Stimulated activated CD4-positive, alpha-beta T cell treated with anti-CD3 and anti-CD28 coated beads, Interleukin-2, amount 100 ng/mL, for 24 hours (primary cell): ENCODE measurements at places on chromosomes 12 and 14.

GRCh38 chr12:6387541-6387940 lies 3.6 kb downstream of the LTBR start:
- no peak for DNase-seq

DNA sequence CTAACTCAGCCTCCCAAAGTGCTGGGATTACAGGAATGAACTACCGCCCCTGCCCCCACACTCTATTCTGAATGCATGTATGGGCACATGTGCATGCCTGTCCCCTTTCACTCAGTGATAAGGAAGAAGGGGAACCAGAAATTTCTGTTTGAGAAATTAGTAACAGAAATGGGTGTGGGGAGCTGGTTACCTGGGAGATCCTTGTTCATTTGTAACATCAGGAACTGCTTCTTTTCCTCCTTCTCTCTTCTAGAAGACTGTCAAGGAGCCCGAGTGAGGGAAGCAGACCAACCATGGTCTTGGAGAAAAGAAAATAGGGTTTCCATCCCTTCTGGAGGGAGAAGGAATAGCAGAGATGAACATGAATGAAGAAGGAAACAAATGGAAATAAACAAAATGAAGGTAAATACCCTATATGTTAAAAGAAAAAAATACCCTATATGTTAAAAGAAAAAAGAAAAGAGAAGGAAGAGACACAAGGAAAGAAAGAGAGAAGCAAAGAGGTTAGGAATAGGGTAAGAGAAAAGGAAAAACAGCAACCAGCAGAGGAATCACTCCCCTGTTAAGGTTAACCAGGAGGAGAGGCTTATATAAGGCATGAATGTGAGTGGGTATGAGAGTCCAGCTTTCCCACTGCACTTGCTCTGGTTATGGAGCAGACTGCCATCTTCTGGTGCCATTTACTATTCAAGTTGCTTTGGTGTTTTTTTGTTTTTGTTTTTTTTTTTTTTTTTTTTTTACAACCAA lies 3.3 kb downstream of the PPP1R3E start:
- DNase-seq = no peak

- DNase-seq = no peak
These were observed 34.2 kb downstream of the BICD1 start for GRCh38 chr12:32140877-32141276.

- no peak for DNase-seq
These were observed 117.0 kb upstream of the MAX start for GRCh38 chr14:65219353-65219752.

DNA sequence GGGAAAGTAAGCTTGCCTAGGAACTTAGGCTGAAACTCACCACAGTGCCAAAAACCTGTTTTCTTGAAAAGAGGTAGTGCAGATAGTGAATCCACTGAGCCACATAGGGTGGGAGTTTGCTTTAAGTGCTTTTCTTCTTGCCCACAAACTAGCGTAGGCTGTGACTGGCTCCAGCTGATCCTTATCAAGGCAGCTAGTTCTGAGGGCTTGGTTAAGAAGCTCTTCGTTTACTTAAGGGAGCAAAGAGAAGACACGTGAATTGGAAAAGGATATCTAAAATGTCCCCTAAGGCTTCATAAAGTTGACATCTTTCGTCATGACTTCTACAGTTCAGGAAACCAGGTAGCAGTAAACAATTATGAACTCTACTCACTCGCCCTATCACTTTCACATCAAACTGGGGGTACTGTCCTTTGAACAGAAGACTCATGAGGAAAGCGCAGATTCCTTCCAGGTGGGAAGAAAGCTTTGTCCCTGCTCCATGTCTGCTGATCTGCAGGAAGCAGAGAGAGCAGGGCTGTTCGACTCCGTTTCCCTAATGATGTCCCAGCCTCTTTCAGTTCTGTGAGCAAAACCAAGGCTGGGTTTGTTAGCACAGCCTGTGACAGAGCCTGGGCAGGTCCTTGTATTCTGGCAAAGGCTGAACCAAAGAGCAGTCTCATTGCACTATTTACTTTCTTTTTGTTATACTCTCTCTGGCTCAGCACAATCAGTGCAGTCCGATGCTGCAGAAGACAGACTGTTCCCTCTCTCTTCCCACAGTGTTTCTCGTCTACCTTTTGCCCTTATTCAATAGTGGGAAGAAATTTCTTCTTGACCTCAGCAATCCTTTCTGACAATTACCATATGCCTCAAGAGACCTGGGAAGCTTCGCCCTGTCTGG lies 93.5 kb upstream of the ETV6 start:
- DNase-seq = no peak

DNA sequence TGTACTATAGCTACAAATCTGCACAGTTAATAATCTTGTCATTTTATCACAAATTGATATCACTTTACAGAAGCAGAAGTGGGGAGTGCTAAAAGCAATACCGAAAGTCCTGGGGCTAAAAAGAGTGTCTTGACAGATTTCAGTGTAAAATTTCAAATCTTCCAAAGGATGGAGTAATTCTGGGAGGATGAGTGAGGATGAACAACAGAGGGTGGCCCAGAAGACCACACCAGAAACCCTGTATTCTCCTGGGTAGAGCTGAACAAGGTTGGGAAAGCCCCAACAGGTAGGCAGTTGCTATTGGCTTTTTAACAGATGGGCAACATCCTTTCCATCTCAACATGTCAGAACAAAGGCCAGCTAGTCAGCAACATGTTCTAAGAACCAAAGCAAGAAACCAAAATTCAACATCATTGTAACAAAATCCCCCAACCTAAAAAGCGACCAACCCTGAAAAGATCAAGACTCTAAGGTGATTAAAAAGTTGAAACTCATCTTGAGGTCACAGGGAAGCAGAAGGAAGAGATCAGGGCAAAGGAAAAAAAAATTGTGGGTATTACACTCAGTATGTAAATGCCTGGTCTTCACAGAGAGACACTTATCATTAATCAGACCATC lies 38.8 kb downstream of the CBX5 start:
- DNase-seq = no peak

DNA sequence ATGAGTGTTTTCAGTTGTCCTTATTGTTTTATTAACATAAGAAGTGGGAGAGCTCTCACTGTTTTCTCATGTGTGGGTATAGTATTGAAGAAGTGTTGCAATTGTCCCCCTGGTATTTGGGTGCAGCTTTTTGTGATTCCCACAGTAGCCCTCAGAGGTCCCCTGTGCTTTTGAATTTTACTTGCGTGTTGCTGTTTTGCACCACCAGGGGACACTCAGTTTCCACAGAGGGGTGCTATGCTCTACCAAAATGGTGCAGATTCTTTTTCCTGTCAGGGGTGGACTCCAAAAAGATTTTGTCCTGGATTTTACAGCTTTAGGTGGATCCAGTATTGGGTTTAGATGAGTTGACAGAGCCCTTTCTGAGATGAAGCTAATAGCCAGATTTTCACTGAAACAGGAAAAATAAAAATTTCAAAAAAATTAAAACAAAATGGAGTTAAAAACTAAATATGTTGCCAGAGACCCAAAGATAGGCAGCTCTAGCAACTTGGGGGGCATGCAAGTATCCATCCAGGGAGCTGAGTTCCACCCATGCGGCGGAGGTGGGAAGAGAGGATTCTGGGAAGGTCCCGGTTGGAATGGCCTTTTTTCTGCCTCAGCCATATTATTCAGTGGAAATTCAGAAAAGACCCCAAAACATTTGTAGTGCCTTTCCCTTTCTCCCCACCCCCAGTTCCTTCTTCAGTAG lies 50.2 kb downstream of the TTLL5 start:
- no peak for DNase-seq

- no peak for DNase-seq
These were observed 91.3 kb upstream of the RTL1 start for GRCh38 chr14:100994756-100995330.

GRCh38 chr14:52825085-52825484 lies 33.7 kb upstream of the GNPNAT1 start:
- no peak for DNase-seq

DNA sequence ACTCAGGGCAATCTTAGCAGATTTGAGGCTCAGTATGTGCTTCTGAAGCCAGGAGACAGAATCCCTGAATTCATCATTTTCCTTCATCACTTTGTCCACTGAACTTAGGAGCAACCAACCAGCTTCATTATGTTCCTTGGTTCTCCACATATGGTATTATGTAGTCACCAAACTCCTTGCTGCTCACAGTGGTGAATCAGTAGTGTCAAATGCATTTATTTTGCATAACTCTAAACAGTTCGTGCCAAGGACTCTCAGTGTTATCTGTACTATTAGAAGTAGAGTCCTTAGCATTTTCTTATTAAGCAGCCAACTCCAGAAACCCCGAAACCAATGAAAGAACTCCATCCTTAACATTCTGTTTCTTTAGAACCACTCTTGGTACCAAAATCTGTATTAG lies 466.9 kb upstream of the RGS6 start:
- no peak for DNase-seq

- DNase-seq = no peak
These were observed 24.6 kb upstream of the NCOR2 start for GRCh38 chr12:124592050-124592449.

- DNase-seq = no peak
These were observed 33.1 kb downstream of the ASCL4 start for GRCh38 chr12:107807471-107808150.

- no peak for DNase-seq
These were observed 13.5 kb downstream of the SLC38A2 start for GRCh38 chr12:46358791-46359666.

DNA sequence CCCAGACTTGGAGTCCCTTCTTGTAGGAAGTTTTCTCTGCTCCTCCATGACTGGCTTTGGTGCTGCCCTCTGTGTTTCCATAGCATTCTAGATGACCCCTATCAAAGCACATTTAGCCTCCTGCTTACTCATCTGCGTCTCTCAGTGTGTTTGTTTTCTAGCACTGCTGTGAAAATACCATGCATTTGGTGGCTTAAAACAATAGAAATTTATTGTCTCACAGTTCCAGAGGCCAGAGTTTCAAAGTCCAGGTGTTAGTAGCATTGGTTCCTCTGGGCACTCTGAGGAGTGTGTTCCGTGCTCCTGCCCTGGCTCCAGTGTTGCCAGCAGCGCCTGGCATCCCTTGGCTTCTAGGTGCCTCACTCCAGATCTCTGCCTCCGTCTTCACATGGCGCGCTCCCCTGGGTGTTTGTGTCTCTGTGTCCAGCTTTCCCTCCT lies 86.1 kb downstream of the CACNA1C start:
- DNase-seq = no peak

- DNase-seq = no peak
These were observed 341.8 kb downstream of the FSCB start for GRCh38 chr14:44165286-44165685.
